HEK293T (cell line): ENCODE measurements at places on chromosomes 5 and 9.

DNA sequence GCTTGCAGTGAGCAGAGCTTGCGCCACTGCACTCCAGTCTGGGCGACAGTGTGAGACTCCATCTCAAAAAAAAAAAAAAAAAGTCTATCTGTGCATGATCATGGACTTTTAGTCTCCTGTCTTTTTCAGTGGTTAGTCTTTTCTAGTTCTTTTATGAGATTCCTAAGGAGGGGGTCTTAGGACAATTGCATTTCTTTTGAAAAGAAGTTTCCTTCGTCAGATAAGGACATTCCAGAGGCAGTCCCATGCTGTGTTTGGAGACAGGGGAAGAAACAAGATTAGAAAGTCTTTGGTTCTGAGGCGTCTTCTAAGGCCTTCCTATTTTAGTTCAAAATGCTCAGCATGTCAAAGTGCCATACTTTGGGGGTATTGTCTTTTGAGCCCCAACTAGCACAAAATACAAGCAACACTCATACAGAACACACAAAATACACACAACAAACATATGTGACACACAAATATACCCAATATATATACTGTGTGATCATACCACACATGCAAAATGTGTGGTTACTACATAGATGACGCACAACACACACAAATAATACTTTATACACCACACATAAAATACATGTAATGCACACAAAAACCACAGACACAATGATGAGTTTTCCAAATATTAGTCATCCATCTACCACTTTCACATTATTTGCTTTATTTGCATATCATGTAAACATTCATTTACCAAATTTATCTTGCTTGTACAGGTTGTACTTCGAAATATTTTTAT lies 394.5 kb downstream of the SPATA31D1 start:
- no peak for DNase-seq

GRCh38 chr5:149609640-149610219 lies 28.4 kb downstream of the ARHGEF37 start:
- no peak for DNase-seq

GRCh38 chr5:3715062-3715461 lies 119.4 kb downstream of the IRX1 start:
- no peak for DNase-seq

DNA sequence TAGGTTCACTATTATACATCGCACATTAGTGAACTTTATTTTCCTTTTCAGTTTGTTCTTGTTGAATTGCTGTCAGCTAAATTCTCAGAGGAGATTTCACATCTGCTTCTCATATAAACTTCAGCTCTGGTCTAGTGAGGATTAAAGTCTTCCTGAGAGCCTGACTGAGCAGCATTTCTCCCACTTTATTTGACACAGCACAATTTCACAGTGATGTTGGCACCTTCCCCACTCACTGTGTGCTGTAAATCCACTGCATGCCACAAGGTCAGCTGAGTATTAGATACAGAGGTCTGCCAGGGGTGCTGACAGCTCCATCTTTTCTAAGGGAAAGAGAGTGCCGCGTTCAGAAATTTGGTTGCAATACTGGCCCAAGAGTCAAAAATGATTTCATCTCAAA lies 567.4 kb downstream of the PRR16 start:
- DNase-seq: no peak

- DNase-seq: no peak
Measured at GRCh38 chr5:173833196-173833985, 54.8 kb upstream of the CPEB4 start.

DNA sequence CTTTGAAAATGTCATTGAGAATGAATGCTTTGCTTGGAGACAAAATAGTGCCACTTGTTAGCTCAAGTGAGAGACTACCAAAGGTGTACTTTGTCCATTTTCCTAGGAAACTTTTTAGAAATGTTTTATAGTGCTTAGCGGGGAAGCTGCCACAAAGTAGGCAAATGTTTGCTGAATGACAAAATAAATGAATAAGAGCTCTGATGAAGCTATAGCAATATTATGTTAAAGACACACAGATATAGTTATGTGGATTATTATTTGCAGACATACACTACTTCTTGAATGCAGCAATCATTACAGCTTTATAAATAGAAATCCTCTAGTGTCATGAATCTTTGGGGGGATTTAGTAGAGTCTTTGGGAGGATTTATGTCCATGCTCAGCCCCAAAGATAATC lies 92.7 kb upstream of the C6 start:
- no peak for DNase-seq

- DNase-seq: peak; percentile 73
Measured at GRCh38 chr5:151523335-151523734, 67.8 kb downstream of the FAT2 start.

DNA sequence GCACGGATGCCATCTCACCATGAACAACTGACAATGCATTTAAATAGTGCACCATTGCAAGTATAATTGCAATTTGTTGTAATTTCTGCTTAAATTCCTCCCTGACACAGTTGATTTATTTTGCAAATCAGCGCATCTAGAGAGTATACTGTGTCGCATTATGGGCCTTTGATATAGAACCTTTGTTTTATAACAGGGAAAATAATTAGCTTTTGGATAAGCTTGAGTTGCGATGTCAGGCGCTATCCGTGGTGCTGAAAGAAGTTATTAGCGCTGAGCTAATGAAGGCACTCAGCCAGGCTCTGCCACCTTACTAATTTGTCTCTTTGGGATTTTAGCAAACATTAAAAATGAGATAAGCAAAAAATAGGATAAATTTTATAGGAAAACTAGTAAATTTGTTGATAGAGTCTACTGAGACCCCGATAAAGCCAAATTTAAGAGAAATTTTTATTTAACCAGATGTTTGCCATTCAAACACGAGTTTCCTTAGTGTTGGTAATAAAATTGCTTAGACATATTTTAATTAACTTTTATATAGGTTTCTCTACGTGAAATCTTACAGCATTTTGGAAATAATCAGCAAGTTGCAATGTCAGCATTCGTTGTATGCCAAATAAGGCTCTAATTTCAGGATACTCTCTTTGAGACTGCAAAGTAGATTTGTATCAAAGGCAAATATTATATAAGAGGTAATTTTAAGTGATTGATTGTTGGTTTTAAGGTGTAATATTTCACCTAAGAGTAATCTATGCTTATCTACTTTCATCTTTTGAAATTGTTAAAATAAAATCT lies 355.5 kb downstream of the TLR4 start:
- DNase-seq: no peak

DNA sequence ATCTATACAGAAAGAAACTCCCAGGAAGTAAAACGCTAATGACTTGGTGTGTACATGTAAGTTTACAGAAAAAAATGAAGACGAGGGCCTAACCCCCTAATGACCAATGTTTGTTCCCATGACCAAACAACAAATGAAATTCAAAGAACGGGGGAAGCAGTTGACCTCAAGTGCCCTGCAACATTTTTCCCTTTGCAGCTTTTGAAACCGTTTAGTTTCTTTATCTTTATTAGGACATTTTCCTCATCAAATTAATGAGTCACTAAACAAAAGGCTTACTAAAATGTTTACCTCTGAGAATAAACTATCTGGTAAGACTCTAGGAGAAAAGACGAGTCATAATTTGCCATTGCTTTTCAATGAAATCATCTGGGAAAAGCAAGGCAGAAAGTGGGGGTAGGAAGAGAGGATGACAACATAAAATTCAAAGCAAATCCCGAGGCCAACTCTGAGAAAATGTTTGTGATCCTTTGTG lies 57.4 kb downstream of the LHFPL2 start:
- DNase-seq: no peak

GRCh38 chr9:112308588-112308987 lies 24.8 kb downstream of the PTBP3 start:
- peak; percentile 26 for DNase-seq

DNA sequence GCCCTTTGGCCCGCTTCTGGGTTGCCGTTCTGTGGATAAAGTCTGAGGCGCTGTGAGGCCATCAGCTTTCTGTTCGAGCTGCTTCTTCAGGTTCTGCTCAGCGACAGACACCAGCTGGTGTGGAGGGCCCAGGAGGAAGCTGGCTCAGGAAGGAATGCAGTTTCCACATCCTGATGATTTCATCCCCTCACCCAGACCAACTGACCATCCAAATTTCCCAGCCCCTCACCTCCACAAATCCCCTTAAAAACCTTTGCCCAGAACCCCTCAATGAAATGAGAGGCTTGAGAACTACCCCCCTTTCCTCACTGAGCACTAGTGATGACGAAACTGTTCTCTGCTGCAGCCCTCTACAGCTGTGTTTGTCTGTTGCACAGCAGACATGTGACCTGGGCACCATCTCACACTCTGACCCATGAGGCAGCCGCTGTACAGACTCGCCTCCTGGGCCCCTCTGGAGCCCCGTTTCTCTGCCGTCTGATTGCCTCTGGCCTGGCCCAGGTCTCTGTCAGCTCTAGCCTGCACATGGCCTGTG lies 45.4 kb downstream of the SPATA31C2 start:
- no peak for DNase-seq

- no peak for DNase-seq
Measured at GRCh38 chr9:134275375-134275774, 50.9 kb upstream of the RXRA start.

DNA sequence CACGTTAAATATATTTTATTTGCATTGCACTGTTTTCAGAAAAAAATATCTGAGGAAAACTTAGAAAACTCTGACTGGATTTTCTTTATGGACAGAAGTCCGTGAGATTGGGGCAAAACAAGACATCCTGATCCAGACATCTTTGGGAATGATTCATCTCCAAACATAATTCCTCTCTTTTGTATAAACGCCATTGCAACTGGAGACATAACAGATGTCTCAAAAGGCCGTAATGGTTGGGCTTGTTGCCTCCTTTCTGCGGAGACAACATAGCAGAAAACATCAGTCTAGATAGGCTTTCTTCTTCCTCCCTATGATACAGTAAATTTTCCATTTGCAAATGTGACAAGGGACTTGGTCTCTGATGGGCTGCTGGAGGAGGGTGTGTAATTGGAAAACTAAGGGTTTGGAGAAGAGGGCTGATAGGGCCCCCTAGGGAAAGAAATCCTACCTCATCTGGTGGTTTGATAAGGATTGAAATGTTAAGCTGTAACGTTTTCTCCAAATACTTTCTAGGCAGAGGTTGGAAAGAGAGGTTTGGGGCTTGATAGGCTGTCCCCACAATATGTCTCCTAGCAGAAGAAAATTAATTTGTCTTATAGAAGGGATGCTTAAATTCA lies 631.5 kb upstream of the ST8SIA4 start:
- DNase-seq: no peak

DNA sequence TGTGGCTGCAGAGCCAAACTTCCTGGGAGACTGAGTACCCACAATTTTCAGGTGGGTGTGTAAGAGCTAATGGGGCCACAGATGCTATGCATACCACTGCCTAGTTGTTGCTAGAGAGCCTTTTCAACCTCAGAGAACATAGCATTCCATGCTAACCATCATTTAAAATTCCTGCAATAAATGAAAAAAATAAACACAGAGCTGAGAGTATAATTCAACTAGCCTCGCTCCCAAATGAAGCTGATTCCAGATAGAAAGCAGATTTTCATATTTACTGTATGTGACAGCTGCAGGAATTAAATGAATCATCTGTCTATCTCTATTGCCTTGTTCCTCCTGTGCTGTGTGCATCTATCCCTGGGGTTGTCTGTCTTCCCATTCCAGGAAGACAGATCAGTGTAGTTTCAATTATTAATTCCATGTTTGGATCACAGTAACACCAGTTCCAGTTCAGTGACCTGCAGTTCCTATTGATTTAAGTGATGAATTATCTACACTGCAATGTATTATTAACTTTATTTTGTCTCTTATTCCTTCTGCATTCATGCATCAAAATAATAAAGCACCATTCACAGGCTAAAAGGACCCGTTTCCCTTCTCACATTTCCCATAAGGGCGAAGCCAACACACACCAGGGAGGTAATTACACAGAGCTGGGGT lies 324.5 kb downstream of the SLIT3 start:
- DNase-seq: no peak

- DNase-seq: no peak
Measured at GRCh38 chr5:137086342-137086741, 412.8 kb downstream of the SPOCK1 start.

GRCh38 chr9:95880021-95880690 lies 4.7 kb downstream of the ERCC6L2 start:
- no peak for DNase-seq

- no peak for DNase-seq
Measured at GRCh38 chr9:119639287-119639955, 270.2 kb upstream of the BRINP1 start.

DNA sequence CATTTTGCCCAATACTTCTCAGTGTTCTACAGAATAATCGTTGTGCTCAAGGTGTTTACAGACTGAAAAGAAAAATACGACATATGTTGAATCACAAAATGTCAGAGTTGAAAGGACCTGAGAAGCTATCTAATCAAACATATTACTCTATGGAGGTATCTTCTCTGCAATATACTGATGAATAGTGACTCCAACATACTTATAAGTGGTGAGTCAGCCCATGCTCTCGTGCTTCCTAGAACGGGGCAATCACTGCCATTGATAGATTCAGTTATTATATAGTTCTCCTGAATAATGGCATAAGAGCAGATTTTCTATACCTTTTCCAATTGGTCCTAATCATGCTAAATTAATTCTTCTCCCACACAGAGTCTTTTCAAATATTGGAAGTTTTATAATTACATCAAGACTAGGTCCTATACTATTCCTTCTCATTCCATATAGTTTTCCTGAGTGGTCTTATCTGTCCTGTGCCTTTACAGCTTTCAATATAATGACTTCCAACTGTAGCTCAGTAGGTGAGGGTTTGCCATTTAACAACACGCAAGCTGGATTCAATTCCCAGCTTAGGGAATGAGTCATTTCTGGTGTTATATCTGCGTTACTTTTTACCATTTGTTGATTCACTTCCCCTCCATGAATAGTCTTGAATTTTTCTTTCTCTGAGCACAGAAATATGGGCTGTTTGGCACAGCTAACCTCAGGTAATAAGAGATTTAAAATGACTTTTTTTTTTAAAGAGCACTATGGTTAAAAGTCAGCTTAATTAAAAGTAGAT lies 81.1 kb downstream of the PLK2 start:
- DNase-seq: no peak

- DNase-seq: no peak
Measured at GRCh38 chr5:96729156-96729555, 67.0 kb downstream of the CAST start.

DNA sequence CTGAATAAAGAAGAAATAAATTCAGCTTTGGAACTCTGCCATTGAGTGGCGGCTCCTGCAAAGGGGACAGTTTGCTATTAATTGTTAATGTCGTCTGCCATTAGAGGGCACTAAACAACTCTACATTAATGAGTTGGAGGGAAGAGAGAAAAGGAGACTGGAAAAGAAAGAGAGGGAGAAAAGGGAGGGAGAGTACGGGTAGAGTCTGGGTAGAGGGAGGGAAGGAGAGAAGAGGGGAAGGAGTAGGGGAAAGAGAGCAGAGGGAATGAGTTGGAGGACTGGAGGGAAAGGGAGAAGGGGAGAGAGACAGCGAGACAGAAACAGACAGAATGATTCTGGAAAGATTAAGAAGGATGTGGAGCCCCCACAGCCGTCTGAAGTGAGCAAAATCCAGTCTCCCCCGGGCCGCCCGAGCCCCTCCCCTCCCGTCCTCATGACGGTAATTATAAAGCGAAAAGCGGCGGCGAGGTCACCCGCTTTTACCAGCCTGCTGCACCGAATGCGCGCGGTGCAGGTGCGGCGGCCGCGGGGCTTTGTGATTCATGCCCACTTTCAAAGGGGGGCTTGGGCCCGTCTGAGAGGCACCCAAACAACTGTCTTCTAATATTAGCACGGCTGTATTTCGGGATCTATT lies 1.9 kb upstream of the FST start:
- peak; percentile 45 for DNase-seq

GRCh38 chr5:67308988-67309688 lies 112.5 kb upstream of the CD180 start:
- no peak for DNase-seq
